OCI-LY7 (cell line): ENCODE measurements at places on chromosomes 7 and 10. TPM values are rescaled to one million over a fixed set of nuclear protein-coding genes. Genes with fewer than 3 reads are reported as not detected.

The PROSER2 gene
- not detected in 2 replicates for total RNA-seq

The TMEM139 gene
- 0.46 and 0.48 TPM in 2 replicates for total RNA-seq

The GBX1 gene
- not detected in 2 replicates for total RNA-seq

The KCNH2 gene
- total RNA-seq, result 5.8 and 6.2 TPM in 2 replicates

The PON1 gene
- total RNA-seq, result not detected in 2 replicates

The TNPO3 gene
- 70.6 and 71.7 TPM in 2 replicates for total RNA-seq

The DKK1 gene
- total RNA-seq, result not detected in 2 replicates

The MKX gene
- not detected in 2 replicates for total RNA-seq

DNA sequence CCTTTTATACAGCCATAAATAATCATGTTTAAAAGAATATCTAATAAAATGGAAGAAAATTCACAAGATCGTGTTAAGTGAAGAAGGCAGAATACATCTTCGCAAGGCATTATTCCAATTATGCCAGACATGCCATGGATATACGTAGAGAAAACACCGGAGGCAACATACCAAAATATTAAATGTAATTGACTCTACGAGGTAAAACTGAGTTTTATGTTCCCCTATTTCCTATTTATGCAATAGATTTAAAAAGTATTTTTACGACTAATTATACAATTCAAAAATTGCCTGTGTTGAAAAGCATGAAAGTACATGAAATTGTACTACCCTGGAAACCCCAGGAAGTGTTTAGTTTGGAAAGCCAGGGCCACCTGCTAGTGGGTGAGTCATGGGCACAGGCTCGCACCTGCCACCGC lies 936 bp upstream of the REPIN1 start:
- no peak for DNase-seq

DNA sequence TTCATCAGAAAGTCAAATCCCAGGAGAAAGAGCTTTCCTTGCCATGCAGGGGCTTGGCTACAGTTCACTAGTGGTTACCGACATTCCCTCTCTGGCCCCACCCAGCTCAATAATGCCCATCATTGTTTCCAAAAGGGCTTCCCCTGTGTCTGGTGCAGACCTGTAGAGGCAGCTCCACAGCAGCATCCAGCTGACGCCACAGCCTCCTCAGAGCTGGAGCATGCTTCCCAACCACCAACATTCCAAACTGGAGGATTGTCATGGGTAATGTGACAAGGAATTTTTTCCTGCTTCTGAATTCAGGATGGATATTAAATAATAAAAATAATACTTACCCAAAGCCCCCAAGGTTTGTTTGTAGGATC lies 77.4 kb downstream of the ZNF365 start:
- no peak for DNase-seq

GRCh38 chr7:26429168-26429567 lies 137.5 kb downstream of the SNX10 start:
- DNase-seq, result no peak

- no peak for DNase-seq
Observed at GRCh38 chr7:37882086-37882485, 33.7 kb downstream of the NME8 start.

GRCh38 chr10:46171661-46172060 lies 115.1 kb upstream of the ANTXRL start:
- DNase-seq, result no peak

- DNase-seq, result no peak
Observed at GRCh38 chr7:153616711-153617325, 435.4 kb upstream of the DPP6 start.

DNA sequence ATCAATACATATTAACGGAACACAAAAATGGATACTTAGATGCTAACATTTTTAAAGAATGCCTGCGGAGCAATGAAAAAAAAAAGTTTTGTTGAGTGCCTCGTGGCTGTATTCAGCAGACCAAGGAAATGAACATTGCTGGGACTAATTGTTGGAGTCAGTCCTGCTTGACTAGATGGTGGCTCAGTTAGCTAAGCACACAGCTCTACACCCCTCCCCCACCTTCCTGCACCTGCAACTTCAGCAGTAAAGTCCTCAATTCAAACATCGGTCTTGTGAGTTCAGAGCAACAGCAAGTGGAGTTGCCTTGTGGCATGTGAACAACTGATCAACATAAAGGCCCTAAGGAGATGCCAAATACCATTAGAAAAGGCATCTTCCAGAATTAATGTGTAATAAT lies 326.0 kb upstream of the NPSR1 start:
- DNase-seq, result no peak

- DNase-seq, result no peak
Observed at GRCh38 chr10:70833601-70834000, 17.9 kb downstream of the SGPL1 start.

DNA sequence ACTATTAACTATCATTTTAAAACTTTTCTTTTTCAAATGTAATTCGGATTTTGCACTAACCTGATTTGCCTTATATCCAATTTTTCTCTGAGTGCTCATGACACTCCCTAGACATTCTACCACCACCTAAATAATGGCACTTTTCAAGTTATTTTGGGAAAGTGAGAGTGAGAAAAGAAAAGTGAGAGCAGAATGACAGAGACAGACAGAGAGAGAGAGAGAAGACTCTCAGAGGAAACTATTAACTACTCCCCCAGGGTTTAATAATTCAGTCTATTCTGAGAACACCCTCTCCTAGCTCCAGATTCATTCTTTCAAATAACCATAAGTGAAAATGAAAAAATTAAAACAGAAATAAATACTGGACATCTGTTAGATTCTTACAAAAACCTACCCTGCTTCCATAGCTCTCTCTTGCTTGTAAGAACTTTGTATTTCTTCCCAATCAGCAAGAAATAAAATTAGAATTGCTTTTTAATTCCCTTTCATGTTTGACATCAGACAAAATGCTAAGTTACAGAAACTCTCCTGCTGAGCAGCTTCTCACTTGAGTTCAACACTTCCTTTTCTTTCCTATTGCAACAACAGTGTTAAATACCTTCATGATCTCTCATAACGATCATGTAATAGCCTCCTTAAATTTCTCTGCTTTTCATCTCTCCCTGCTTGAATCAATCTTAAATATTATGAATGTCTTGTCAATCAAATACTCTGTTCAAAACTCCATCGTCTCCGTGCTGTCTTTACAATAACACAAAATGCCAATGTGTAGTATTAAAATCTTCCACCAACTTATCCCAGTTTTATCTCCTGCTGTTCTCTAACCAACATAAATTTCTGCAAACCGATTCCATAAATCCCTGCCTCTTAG lies 191.7 kb downstream of the SEMA3E start:
- DNase-seq, result no peak

GRCh38 chr7:55431898-55432297 lies 66.8 kb downstream of the LANCL2 start:
- DNase-seq, result no peak

- no peak for DNase-seq
Observed at GRCh38 chr10:28906011-28906411, 228.7 kb downstream of the BAMBI start.

DNA sequence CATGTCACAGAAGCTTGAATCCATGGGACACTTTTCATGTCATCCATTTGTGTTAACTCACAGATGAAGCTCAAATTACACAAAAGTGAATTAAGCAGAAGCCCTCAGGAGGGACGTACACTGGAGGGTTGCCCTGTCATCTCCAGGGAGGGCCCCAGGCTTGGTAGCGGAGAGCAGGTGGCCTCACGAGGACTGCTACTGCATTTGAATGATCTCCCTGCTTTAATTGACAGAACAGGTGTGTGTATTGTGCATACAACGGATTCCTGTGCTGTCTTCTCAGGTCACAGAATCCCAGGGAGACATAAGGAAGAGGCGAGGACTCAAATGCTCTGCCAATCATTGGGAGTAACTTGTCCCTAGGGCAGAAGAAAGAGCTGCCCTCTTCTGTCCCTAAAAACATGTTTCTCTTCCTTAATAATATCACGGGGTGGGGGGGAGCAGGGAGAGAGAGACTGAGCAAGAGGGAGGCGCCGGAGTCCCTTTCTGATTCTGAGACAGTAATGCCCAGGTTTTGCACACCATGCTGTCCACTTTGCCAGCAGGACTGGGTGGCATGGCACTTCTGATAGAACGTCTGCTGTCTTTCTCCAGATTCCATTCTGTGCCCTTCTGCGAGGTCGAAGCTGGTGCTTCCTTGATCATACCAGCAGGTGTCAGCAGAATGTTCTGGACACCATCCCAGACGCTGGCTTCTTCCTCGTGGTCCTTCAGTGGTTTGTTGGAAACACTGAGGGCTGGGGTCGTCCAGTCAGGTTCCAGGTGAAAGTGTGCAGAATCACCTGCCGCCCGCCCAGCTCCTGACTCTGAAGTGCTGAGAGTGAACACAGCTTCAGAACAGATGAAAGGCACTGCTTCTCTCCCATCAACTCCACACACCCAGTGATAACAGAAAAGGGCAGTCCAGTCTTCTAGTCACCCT lies 26.2 kb upstream of the RASGEF1A start:
- DNase-seq, result peak; percentile 64

DNA sequence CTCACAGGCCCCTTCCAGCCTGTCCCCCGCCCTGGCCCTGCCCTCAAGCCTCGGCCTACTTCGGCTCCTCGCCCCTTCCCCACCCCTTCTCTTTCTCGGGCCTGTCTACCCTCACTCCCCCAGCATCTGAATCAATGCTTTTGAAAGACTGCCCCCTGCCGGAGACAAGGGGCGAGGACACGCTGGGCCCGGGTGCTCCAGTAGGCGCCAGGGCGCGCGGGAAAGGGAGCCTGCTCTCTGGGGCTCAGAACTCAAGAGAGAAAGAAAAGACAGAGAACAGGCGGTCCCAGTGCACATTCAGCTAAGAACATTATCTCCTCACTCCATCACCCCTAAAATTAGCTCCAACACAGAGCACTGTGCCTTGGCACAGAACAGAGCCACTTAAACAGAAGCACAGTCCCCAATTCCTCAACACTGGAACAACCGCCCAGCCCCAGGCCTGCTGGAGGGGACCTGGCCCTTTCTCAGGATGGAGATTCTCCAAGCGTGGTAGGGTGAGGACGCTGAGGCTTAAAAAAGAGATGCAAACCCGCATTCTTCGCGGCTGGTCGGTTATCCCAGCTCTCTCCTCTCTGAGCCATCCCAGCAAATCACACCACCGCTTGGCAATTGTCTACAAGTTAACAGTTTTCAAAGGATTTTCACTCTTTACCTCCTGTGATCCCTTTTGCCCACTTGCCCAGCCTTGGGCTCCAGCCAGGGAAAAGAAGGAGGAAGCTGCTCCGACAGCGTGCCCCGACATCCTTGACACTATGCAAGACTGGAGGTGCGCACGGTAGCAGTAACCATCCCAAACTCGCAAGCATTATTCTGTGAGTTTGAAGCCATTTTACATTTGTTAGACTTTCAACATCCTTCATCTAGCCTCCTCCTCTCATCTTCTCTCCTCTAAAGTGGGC lies 2.1 kb downstream of the GIGYF1 start:
- DNase-seq, result peak; percentile 84

DNA sequence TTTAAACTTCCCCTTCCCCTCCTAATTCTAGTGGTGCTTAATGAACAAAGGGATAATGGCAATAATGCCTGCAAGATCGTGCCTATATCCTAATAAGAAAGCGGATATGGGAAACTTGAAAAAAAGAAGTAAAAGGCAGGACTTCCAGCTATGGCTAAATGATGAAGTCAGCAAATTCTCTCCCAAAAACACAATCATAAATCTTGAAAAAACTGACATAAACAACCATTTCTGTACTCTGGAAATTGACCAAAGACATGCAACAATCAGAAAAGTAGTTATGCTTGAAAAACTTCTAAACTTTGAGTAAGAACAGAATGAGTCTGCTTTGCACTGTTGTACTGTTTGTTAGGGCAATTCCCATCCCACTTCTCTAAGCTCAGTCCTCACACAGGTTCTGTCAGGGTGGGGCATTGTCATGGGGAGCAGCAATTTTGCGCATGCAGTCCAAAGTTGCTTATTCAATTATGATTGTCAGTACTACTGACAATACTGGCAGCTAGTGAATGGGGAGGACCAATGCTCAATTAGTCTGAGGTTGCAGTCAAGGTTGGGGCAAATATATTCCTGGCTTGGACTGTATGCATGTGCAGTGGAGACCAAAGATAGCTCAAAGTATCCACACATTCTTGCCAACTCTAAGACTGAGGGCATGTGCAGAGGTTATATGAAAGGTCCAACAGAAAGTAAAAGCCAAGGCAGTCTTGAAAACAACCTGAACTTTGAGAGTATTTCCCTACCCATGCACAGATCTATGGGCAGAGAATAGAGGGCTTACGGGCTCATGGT lies 34.1 kb upstream of the ARHGAP22 start:
- DNase-seq, result no peak

DNA sequence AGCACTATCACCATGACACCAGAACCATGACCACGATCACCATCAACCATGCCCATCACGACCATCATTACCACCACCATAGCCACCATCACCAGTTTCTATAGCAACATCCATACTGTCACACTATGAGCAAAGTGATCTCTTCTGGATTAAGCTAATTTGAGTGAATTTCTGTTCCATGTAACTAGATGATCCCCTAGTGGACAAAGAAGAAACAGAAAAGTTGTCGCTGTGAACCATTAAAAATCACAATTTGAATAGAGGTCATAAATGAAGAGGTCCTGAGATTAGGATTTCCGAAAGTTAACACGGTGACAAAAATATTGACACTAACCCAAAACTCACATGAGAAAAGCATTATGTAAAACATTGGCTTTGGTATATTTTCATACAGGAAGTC lies 77.6 kb downstream of the CLRN3 start:
- DNase-seq, result no peak

- no peak for DNase-seq
Observed at GRCh38 chr7:45980181-45980905, 59.3 kb upstream of the IGFBP3 start.

DNA sequence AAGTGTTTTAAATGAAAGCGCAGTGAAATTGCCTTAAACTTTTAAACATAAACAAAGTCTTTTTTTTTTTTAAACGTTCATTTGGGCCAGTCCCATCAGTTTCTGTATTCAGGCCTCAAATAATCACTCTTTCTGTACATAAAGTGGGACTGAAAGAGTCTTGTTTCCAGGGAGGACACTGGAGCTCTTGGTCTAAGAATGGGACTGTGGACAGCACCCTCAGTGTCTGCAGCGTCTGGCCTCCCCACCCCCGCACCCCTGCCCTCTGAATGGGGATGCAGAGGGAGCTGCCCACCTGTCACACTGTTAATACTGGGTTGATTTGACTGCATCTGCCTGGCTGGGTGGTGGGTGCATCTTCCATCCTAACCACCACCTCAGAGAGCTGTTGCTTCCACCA lies 5.2 kb downstream of the ZNF365 start:
- DNase-seq, result no peak

DNA sequence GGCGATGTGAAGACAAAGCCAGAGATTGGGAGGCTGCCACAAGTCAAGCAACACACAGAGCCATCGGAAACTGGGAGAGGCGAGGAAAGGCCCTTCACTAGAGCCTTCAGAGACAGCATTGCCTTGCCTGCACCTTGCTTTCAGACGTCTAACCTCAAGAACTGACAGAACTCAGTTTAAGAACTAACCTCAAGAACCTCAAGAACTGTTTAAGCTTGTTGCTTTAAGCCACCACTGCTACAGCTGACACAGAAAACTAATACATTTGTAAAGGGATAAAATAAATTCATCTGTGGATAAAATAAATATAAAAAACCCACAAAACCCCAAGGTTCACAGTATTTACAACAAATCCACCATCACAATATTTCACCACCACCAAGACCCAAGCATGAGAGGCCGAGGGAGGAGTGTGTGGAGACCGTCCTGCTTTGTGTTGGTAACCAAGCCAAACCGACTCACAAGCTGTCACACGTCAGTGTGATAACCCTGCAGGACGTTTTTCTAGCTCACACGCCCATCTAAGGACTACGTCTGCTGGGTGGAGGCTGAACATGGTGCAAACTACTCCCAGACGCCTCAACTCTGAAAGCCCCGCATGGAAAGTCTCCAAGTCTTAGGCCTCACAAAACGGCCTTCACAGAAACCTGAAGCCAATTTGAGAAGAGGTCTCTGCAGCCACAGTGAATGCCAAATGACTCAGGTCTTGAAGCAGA lies 116.8 kb downstream of the ABLIM1 start:
- peak; percentile 24 for DNase-seq
